ENCODE measurements at places on chromosomes 7 and 10.
A peak's percentile ranks its signal among the peaks of the same experiment; 100 is the strongest.

DNA sequence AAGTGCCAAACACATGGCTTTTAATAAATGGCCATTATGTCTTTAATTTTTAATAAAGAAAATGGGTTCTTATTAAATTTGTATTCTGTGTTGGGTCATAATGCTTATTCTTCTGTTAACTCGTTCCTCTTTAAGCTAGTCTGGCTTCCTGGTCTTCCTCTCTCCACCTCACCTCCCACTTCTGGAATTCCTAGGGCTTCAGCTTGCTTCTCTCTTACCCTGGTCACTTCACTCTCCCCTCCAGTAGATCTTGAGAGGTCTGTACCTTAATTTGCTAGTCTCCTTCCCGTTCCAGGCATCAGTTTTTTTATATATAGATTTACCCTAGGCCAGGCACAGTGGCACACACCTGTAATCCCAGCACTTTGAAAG is 111.2 kb downstream of the RALA start:
- no peak for DNase-seq

DNA sequence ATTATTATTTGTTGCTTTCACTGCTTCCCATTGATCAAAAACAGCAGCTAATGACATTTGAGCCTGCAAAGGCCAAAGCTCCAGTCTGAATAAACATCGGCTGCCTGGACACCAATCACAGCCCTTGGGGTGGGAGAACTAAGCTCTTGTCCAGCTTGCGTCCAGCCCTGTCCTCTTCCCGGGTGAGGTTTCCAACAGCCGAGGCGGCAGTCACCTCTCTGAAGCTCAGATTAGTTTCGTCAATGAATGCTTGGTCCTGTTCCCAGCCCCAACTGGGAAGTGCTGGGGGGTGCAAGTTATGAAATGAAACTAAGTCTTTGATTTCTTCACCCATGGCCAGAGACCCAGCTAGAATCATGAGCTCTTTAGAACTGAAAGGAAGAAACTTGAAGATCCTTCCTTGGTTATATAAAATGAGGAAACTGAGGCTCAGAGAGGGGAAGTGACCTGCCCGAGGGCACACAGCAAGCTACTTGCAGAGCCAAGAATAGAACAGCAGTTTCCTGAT is 114.0 kb upstream of the TCF7L2 start:
- DNase-seq: no peak

DNA sequence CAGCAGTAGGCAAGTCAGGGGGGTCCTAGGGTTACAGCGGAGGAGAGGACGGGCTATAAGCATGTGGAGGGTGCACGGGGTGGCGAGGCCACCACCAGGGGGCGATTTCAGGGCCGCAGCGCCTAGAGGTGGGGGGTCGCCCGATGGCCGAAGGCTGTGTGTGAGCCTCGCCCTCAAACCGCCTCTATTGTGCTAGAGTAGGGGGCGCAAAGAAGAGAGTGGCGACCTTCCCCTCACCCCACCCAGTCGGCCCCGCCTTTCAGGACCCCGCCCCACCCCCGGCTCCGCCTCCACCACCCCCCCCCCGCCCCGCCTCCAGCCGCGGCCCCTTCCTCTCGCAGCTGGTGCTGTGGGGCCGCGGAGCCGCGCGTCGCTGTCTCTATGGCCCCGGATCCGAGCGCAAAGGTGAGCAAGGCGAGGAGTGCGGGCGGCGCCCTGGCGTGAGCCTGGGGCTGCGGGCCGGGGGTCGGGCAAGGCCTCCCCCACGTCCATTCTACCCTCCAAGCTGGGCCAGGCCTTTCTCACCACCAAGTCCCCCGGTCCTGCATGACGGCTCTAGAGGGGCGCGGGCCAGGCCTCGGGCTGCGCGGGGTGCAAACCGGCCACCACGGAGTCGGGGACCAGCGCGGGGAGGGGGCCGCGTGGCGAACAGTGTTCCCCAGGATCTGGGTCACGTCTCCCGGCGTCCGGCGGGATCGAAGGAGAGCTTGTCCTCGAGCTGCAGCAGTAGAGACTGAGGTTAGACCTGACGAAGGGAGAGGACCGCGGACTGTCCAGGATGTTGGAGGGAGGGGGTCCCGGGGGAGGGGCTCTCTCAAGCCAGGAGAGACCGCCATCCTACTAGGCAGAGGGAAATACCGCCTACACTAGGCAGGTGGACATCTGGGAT is at the start of gene SEMA4G:
Gene SEMA4G (plus strand): TSS at position 318 of the 889 bp plus-strand sequence. CDS start 3,409 bp downstream, outside the sequence.
- DNase-seq: peak; percentile 40

GRCh38 chr7:126449611-126450268 is 803.0 kb downstream of the GRM8 start:
- DNase-seq: no peak

DNA sequence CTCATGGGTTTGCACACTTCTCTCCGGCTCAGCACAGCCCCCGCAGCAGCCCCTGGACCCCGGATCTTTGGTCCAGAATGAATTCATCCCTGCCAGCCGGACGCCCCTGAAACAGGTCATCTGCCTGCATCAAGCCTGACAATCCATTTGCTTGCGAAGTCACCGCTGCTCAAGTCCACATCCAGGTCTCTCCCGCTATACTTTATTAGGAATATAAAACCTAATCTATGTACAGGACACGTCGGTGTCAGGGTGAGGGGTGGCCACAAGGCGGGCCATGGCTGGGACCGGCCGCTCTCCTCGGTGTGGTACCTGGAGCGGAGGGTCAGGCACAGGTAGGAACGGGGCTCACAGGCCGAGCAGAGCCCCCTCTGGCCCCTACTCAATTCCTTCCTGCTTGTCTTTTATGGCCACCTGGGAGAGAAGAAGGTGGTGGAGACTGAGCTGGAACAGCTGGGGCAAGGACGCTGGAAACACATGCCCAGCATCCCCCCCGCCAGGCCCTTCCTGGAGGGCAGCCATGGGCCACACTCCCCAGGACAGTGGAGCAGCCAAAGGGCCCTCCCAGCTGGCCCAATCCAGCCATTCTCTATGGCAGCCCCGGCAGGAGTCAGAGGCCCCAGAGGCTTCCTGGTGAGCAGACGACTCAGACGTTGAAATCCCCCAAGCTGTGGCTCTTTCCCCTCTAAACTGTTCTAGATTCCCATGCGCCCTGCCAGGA is 5.3 kb downstream of the POLR2J start:
- DNase-seq: no peak

GRCh38 chr10:114917927-114918672 is 19.9 kb upstream of the TRUB1 start:
- no peak for DNase-seq

DNA sequence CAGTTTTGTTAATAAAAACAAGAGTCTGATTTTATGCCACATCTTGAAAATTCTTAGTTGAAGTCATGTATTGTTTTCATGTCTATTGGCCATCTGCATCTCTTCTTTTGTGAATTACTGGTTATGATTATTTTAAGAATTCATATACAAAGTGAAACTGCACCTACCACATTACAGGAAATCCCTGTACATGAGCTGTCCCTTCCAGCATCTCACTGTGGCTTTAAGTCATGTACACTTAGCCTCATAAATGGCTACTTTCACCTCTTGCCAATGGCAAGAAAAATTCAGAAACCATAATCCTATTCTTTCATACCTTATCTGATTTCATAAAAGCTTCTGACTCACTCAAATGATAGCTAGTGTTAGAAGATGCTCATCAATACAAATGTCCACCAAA is 48.6 kb downstream of the CRTAC1 start:
- no peak for DNase-seq

- DNase-seq: no peak
Measured at GRCh38 chr10:15588635-15589508, 130.8 kb downstream of the ITGA8 start.

DNA sequence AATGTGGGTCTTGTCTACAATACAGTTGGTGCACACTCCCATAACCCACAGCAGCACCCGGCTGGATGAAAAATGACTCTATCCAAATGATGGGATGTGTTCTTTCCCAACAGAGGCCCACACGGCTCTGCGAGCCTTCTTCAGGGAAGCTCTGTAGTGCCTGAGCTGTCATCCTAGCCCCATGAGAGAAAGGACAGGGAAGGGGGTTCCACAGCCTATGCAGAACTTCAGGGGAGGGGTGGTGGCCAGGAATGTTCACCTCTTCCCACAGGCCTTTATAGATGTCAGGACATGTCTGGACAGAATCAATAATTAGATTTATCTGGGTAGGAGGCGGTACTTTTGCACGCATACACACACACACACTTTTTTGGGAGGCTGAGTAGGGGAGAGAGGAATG is 109.0 kb downstream of the JCAD start:
- no peak for DNase-seq

- no peak for DNase-seq
Measured at GRCh38 chr7:13153266-13153665, 465.8 kb downstream of the ARL4A start.

GRCh38 chr10:125231813-125232475 is 71.6 kb upstream of the CTBP2 start:
- no peak for DNase-seq

GRCh38 chr7:66557214-66558200 is 71.2 kb upstream of the KCTD7 start:
- DNase-seq: peak; percentile 24

GRCh38 chr7:138400400-138400886 is 59.6 kb upstream of the TRIM24 start:
- DNase-seq: peak; percentile 42

DNA sequence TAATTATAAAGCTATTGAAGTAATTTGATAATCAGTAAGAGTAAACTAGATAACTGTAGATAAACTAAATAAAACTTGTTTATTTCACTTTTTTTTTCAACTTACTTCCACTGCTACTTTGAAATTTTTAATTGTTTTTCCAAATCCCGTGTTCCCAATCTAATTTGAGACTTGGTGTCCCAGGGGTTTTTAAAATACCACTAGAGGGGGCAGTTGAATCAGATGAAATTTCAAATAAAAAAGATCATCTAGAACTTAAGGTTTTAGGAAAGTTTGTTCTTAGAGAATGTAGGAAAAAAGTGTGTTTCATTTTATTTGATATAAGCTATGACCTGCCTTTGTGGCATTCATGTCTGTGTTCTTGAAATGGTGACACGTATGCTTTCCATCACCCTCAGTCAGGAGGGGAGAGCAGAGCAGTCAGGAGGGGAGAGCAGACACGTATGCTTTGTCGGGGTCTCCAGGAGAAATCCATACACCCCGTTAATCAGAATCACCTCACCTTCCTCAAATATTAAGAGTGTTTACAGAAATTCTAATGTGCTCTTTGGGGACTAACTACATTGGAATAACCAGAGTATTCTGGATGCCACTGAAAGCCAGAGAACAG is 49.9 kb downstream of the C10orf67 start:
- DNase-seq: no peak

DNA sequence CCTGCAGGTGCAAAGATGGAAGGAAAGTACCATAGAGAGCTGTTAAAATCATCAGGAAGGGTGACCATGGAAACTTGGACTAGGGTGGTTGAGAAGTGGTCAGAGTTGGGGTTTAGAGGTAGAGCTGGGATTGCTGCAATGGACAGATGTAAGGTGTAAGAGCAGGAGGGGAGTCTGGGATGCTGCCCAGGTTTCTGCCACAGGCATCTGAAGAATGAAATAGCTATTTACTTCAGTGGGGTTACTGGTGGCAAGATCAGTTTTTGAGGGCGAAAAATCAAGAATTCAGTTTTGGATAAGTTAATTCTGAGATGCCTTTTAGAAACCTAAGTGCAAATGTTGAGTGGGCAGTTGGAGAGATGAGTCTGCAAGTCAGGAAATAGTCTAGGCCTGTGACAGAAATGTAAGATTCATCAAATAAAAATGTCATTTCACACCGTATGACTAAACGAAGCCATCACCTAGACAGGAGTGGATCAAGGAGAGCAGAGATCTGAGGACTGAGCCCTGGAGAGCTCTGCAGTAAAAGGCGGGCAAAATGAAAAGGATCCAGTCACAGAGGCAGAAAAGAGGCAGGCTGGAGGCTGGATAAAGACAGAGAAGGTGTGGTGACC is 22.7 kb upstream of the TOMM7 start:
- no peak for DNase-seq

- DNase-seq: no peak
Measured at GRCh38 chr7:84548366-84549365, 354.1 kb upstream of the SEMA3A start.

GRCh38 chr10:110860576-110861241 is 11.0 kb upstream of the PDCD4 start:
- DNase-seq: no peak

- DNase-seq: no peak
Measured at GRCh38 chr7:96299496-96299895, 22.4 kb downstream of the SLC25A13 start.

GRCh38 chr7:52119537-52119936 is 802.9 kb upstream of the COBL start:
- DNase-seq: no peak

DNA sequence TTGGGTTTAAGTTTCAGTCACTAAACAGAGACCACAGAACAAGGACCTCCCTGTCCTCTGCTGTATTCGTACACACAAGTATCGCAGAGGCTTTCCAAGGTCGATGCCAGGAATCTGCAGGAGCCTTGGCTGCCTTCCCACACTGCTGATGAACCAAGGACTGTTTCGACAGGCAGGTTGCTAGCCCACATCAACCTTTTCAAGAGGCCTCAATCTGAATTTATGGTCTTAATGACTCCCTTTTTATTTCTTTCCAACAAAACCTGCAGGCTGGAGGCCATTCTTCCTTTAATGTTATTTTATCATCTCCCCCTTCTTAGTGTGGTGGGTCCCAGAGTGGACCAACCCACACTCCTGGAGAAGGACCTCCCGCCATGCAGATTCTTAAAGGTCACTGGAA is 45.6 kb downstream of the JCAD start:
- DNase-seq: no peak

- no peak for DNase-seq
Measured at GRCh38 chr7:69813637-69814240, 215.5 kb downstream of the AUTS2 start.

- DNase-seq: no peak
Measured at GRCh38 chr10:114687459-114687858, 29.4 kb upstream of the ABLIM1 start.

DNA sequence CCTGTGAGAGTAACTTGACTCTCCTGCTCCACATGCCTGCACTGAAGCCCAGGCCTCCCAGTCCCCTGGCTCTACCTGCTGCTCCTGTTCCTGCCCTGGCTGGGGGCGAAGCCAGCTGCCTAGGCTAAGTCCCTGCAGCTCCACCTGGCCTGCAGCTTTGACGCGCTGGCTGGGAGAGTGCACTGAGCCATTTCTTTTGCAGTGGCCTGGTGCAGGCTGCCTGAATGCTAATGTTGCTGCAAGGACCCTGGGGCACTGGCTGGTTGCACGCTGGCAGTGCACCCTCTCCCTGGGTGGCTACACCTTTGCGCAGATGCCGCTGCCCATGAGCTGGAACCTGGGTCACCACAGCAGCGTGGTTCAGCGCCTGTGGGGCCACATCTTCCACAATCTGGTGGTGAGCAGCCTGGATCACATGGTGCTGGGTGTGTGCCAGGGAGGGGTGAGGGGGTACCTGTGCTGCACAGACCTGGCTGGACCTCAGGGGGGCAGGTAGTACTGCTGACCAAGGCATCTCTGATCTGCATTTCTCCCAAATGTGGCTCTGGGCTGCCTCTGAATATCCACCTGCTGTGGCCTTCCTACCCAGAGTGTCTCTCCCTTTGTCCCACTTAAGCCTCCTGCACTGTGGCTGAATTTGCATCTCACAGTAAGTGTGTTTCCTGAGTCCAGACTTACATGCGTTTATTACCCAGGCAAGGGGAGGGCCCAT is 20.0 kb downstream of the IMPDH1 start:
- no peak for DNase-seq
